ENCODE measurements at places on chromosomes 1 and 21.
A peak's percentile ranks its signal among the peaks of the same experiment; 100 is the strongest.

GRCh38 chr1:2547210-2548067, 8.7 kb upstream of the TNFRSF14 start:
- no peak for DNase-seq

GRCh38 chr1:150777544-150777943, 12.0 kb upstream of the CTSS start:
- DNase-seq: no peak

DNA sequence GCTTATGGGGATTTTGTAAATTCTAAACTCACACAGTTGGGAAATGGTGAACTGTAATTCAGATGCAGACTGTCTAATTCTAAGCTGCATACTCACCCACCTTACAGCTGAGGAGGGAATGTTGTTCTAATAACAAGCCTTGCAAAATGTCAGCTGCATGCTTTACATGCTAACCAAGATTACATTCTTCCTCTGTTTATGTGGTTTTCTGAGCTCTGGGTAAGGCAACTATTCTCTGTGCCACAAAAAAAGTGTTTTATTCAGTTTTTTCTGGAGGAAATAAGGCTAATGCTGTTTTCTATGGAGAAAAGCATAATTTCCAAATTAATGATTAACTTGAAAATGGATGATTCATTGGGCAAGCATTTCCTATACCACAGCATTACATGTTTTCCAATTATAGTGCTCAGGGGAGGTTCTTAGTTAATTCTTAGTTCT, 64.9 kb downstream of the RGS13 start:
- peak; percentile 89 for DNase-seq

GRCh38 chr1:222060210-222060916, 318.5 kb upstream of the DUSP10 start:
- DNase-seq: no peak

GRCh38 chr1:196355206-196355786, 252.9 kb downstream of the KCNT2 start:
- DNase-seq: peak; percentile 35

DNA sequence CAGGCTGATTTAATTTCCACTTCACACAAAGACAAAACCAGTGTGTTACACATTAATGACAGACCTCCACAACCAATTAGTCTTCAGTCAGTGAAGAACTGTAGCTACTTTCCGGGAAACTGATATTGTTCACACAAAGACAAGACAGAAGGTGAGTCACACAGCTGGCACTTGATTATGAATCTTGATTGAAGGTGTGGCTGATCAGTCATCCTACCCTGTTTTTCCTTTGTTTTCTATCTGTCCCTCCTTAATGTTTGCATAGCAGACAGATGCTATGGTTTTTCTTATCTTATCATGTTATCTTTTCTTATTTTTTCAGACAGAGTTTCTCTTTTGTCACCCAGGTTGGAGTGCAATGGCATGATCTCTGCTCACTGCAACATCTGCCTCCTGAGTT, 185.1 kb upstream of the GREM2 start:
- peak; percentile 18 for DNase-seq

DNA sequence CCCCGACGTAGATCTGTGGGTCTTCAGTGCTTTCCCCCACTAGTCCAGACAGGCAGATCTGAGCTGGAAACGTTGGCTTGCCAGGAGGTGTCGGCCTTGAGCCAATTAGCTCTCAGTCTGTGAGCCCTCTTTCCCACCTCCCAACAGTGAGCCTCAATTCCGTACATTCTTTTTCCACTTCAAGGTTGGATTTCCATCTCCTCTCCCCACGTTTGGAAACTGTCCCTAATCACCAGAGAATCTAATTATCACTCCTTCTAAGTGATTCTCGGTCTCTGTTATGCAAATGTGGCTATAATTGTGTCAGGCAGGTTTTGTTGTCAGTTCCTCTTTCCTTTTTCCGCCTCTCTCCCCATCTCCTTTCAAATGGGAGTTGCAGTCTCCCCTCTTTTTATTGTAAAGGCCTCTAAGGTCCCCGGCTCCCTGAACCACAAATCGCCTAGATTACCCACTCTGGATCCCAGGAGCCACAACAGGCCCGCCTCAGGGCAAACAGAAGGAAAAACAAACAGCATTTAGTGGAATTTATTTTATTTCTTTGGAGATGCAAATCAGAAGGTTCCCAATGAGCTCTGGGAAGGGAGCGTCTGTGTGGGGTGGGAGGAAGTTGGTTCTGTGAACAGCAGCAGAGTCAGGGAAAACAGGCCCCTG, 29.4 kb upstream of the LRRN2 start:
- DNase-seq: no peak

GRCh38 chr21:41802684-41803083, 35.8 kb upstream of the RIPK4 start:
- peak; percentile 42 for DNase-seq

DNA sequence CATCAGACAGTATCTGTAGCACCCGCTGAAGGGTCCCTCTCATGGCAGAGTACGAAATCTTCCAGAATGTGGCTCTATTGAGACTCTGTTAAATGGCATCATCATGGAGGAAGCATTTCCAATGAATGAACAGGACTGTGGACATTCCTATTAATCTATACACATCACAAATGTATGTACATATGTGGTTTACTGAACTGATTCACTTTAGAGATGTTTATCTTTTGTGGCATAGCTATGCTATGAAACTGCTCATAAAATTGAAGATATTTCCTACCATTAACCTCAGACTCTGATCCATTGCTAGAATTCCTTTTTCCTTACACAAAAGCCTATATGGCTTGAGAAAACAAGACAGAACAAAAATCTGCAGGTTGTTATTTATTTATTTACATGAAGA, 259.6 kb upstream of the RRP15 start:
- peak; percentile 77 for DNase-seq

GRCh38 chr21:43864962-43865539, at the start of gene AGPAT3:
Gene AGPAT3, plus strand, starts transcription at chr21:43865223. Its CDS starts 94,459 bp downstream, at chr21:43959682.
- DNase-seq: peak; percentile 29

DNA sequence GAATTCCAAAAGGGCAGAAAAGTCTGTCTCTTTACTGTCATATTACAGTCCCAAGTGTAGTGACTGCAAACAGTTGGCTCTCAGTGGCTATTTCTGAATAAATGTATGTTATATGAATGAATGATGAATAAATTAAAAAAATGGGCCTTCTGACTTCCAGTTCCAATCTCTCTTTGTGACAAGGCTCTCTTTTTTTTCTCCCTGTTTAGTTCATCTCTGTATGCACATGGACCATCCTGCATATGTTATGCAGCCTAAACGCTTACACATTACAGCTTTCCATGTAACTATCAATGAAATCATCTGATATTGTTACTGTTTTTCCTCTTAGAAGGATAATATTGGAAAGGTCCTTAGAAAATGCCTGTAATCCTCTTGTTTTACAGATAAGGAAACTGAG, 363.0 kb downstream of the NUF2 start:
- DNase-seq: no peak

DNA sequence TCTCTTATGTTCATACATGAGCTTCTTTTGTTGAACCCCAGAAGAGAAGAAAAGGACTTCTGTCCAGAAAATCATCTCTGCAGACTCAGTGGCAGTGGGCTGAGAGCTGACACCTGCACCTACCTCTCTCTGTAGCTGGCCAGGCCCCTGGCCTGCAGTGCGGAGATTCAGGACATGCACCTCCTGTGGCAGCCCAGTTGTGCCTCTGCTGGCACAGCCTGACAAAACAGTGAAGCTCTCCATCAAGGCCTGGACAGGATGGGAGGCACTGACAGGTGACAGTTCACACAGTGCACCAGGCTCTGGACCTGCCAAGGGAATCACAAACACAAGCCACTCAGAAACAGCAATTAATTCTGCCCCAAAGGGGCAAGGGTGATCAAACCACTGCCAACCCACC, 88.8 kb downstream of the TGFBR3 start:
- no peak for DNase-seq

- no peak for DNase-seq
These were observed 169.2 kb downstream of the ZNF281 start for GRCh38 chr1:200240656-200241055.

DNA sequence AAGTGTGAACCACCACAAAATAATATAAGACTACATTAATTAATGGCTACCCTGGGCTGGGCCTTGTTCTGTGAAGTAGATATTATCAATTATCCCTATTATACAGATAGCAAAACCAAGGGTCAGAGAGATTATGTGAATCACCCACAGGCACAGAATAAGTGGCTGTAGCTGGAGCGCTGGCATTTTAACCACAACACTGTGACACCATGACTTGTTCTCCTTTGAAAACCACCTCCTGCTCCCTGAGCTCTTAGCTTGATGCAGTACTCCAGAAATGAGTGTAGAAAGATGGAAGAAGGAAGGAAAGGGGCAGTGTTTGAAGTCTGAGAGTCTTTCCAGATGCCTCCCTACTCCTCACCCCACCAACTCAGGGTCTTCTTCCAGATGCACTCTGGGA, 29.5 kb upstream of the JUN start:
- peak; percentile 12 for DNase-seq

GRCh38 chr1:1873186-1873585, 17.7 kb downstream of the GNB1 start:
- no peak for DNase-seq

GRCh38 chr1:47771751-47772150, 225.4 kb downstream of the TRABD2B start:
- DNase-seq: no peak

DNA sequence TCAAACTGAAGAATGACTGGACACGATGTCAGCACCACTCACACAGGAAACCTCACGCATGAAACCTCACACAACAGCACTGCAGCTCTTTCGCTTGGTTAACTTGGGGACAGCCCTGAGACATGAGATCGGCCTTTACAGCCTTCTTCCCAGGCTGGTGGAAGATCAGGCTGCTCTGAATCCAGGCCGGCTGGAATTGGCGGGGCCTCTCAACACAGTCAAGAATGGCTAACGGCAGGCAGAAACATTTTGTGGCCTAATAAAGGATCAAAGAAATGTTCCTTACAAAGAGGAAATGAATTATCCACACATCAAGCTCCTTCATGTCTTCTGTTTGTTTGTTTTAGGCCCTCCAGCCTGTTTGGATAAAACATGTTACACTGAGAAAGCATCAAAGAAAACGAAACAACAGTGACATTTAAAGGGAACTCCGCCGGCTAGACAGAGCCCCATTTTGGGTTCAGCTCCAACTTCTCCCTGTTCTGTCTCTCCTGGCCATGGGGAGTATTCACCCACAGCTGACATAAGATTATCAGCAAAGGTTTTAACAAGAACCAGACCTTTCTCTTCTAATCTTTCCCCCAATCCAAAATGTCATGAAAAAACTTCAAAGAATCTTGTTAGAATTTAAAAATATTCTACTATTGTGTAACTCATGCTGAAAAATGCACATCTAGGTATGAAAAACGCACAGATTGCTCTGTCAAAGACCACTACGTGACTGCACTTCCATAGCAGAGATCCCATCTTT, 131.2 kb downstream of the SLC45A1 start:
- DNase-seq: peak; percentile 58

DNA sequence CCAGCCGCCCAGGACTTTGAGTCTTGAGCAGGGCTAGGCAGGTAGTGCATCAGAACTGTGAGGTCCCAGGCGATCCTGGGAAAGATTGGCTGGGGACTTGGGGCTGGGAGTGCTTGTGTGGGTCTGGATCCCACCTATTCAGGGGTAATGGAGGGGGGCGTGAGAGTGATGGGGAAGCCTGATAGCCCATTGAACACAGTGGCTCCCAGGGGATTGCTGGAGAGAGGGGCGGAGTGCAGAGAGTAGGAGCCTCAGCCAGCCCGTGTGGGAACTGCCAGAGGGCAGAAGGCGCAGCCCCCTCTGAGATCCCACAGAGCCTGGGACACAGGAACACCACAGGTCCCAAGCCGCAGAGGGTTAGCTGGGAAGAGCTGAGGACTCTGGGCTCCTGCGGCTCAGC, 19.3 kb upstream of the PDZK1IP1 start:
- DNase-seq: no peak

- DNase-seq: peak; percentile 45
These were observed 641.2 kb downstream of the PTPRC start for GRCh38 chr1:199279872-199280645.

DNA sequence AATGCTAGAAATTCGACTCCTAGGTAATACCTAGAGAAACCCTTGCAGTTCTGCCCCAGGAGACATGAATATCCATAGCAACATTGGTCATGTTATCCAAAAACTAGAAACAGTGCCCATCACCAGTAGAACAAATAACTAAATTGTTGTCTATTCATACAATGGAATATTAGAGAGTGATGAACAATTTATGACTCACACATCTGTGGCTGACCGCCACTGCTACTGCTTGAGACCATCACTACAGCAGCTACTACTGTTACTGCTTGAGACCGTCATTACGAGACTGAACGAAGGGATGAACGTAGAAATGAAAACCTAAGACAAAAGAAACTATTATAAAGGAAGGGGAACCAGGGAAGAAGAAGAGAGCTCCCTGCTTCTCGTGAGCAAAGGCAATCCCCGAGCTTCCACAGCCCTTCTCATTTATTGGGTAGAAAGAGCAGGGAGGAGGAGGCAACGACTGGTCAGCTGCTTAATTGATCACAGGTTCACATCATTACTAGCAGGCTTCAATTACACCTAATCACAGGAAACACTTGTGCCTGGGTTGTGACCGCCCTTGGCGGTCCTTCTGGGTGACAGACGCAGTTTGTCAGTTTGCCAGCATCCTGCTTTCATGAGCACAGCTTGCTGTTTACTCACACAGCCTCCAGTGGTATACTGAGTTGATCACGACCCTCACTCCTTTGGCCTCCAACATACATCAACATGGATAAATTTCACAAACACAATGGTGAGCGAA, 14.1 kb upstream of the PADI4 start:
- no peak for DNase-seq

- no peak for DNase-seq
These were observed 3.0 kb downstream of the GPR61 start for GRCh38 chr1:109542657-109543056.

DNA sequence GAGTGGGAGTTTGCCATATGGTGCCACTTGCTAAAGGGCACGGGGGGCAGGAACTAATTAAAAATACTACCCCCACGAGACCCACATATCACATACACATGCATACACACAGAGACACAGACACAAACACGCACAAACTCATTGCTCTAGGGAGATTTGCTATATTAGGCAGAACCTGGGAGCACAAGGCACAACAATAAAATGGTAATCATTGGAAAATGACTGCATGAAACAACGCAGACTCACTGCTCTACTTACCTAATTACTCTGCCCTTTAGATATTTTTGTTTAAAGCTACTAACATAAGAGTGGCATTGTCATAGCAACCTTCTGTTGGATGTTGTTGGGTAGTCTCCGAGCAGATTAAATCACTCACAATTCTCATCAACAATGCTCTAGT, 20.3 kb upstream of the RGS4 start:
- DNase-seq: no peak

DNA sequence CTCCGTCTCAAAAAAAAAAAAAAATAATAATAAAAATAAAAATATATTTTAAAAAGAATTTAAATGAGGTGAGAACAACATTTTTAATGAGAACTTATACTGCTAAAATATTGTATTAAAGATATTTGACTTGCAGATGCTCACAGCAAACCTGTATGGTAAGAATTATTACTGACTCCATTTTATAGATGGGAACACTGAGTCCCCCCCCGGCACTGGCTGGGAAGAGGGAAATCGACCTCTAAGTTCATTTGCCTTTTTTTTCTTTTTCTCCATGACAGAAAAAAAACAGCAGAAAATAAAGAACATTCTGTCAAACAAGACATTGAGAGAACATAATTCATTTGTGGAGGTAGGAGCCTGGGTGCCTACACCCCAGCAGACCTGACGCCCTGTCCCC, 13.4 kb upstream of the PADI6 start:
- DNase-seq: no peak

Measured in fibroblast of skin of back (primary cell).